ENCODE measurements at places on chromosomes 3 and 15.

GRCh38 chr15:66400351-66400774 is 13.7 kb downstream of the MAP2K1 start:
- DNase-seq = no peak

DNA sequence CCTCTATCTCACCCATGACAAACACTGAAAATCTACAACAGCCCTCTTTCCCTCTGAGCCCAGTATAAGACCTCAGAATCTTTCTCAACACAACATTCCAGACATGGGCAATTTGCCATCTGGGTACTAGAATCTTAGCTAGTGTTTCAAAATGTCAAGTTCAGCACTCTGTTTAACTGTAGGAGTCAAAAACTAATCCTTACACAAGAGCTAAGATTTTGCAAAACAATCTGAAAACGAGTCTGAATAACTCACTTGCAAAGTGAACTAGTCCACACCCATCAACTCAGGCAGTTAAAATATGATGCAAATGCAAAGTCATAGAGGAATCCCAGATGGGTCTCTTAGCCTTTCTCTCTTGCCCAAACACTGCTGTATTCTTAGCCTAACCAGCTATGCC is 67.8 kb downstream of the GPR176 start:
- DNase-seq = no peak

- DNase-seq = no peak
Measured at GRCh38 chr3:197667968-197668367, 68.7 kb downstream of the RUBCN start.

DNA sequence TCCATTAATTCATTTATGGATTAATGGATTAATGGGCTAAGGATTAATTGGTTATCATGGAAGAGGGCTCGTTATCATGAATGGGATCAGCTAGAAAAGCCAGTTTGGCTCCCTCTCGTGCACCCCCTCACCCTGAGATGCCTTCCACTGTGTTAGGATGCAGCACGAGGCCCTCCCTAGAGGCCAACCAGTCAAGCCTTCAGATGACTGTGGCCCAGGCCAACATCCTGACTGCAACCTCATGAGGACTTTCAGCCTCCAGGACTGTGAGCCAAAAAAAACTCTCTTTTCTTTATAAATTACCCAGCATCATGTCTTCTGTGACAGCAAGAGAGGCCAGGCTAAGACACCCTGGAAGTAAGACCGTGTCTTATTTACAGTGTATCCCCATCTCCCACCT is 9.0 kb downstream of the EFCAB12 start:
- no peak for DNase-seq

DNA sequence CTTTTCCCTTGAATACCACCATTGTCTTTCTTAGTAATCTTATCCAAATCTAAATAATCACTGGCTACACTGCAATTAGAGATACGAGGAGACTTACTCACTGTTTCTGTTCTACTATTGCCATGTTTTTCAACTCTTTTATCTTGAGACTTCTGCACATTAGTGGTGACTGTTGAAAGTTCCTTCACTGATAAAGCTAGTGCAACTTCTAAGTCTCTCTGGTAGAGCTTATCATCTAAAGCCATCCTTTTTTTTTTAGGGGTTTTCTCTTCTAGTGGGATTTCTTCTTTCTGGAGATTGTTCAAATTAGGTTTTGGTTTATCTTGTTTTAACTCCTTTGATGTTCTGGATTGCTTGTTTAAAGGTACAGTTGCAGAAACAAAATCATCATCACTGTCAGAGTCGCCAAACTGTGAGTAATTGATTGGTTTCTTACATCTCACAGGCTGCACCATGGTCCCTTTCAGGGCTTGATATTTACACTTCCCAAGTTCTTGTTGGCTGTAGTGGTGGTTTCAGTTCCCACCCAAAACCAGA is 37.7 kb downstream of the NCK1 start:
- DNase-seq = no peak

GRCh38 chr3:115470254-115470653 is 153.1 kb upstream of the GAP43 start:
- no peak for DNase-seq

- no peak for DNase-seq
Measured at GRCh38 chr15:48440084-48440483, 108.9 kb downstream of the DUT start.

DNA sequence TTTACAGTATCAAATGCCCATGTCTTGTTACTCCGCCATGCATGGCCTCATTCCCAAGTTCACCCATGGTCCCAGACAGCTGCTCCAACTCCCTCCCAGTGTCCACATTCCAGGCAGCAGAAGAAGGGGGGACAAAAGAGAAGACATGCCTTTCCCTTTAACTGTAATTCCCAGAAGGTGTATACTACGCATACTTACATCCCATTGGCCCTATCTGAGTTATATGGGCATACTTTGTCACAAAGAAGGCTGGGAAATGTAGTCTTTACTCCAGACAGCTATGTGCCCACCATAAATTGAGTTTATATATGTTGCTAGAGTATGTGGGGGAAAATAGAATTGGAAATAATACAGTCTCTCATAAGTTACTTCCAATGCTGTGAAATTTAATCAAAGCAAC is 70.5 kb downstream of the ERC2 start:
- no peak for DNase-seq

GRCh38 chr3:14379843-14380242 is 22.6 kb upstream of the SLC6A6 start:
- DNase-seq = no peak

- no peak for DNase-seq
Measured at GRCh38 chr3:40623567-40623966, 98.8 kb downstream of the ZNF621 start.

- DNase-seq = no peak
Measured at GRCh38 chr15:63449731-63450130, 54.7 kb upstream of the USP3 start.

DNA sequence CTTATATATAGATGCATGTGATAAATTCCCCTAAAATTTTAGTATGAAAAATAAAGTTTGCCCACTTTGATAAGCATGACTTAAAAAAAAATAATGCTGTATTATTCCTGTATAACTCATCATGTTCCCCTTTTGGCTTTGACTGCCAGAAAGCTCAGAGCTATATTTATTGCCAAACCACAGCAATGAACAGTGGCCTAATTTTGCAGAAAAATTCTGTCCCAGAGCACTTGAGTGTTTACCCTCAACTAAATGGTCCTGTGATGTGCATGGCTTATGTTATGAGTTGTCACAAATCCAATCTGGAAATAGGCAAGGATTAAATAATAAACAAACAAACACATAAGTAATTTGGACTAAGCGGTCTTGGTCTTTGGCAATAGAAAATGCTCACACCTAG is 276.7 kb downstream of the SLC9A9 start:
- DNase-seq = no peak

- DNase-seq = no peak
Measured at GRCh38 chr3:114404590-114404989, 110.8 kb downstream of the TIGIT start.

DNA sequence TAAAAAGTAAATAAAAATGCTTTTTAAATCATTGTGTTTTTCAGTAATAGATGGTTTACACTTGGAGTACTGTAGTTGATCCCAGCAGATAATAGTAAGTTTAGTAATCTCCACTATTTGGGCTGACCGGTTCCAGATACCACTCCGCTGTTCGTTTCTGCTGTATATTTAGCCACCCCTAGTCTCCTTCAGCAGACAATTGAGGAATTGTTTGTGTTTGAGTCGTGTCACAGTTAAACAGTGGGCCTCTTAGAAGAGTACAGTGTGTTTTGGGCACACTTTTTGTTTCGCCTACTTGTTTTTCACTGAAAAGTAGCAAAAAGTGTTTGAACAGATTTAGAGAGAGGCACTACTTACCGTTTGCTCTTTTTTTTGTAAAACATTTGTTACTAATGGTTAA is 33.2 kb downstream of the PAK2 start:
- DNase-seq = no peak

All from amniotic stem cell (primary cell).